ENCODE measurements at places on chromosomes 3 and 15.

- DNase-seq, result no peak
Observed at GRCh38 chr3:175659670-175660350, 800.7 kb downstream of the NAALADL2 start.

DNA sequence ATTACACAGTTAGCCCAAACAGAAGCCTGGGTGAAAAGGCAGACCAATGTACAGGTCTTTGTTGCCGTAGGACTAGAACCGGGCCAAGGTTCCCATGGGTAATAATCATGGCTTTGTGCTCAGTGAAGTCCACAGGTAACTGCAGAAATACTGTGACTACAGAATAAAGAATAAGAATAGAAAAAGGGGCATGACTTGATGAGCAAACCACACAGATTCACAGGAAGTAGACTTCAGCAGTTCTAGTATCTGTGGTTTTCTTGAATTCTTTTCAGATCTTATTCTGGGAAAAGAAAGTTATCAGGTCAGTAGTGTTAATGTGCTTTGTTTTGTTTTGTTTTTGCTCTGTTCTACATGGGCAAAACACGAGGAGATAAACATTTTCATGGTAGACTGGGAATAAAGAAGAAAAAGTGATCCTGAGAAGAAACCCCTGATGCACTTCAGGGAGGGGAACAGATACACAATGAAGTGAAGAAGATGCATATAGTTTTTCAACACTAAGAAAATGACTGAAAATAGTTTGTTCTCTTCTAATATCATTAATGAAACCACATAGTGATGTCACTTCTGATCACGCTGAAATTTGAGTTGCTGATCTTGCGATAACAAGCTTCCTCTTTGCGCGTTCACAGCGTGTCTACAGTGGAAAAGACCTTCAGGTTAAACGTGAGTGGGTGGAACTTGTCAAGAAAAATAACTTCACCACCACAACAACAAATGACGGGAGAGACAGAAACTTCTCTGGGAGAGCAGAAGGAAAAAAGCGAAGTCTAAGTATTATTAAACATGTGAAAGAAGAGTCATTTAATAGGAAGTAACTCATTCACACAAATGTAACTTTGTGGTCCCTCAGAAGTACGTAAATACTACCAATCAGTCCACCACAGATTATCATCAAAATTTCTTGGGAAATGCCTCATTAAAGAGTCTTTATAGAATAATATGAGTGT is 315.8 kb upstream of the SATB1 start:
- peak; percentile 86 for DNase-seq

GRCh38 chr3:114178770-114179368 is at the start of gene DRD3:
Gene DRD3 (minus strand): TSS chr3:114179052. CDS start chr3:114171992, 7,060 bp downstream.
- peak; percentile 12 for DNase-seq

DNA sequence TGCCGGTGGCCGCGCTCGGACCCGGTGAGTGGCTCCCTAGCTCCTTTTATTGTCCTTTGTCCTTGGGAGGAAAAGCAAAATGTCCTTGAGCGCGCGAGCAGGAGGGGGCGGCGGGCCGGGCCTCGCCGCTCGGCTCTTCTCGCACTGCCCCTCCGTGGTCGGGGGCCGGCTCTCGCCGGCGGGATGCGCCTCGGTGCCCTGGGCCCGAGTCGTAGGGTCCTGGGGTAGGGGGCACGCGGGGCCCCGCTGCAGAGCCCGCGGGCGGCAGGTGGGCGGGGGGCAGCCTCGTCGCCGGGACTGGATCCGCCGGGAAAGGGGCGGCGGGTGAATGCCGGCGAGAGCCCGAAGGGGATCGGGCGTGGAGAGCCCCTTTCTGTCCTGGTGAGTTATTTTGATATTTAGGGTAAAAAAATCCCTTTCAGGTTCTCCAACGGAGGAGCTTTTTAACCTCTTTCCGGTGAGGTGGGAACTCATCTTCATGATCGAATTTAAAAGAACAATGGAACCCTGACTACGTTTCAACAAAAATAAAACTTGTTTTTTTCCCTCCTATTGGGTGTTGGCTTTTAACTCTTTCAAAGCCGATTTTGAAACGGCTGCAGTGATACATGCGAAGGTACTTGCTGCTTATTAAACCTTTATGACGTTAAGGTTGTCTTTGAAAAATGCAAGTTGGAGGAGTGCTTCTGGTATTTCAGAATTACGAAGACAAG is 16.8 kb upstream of the CHD2 start:
- DNase-seq, result peak; percentile 16

DNA sequence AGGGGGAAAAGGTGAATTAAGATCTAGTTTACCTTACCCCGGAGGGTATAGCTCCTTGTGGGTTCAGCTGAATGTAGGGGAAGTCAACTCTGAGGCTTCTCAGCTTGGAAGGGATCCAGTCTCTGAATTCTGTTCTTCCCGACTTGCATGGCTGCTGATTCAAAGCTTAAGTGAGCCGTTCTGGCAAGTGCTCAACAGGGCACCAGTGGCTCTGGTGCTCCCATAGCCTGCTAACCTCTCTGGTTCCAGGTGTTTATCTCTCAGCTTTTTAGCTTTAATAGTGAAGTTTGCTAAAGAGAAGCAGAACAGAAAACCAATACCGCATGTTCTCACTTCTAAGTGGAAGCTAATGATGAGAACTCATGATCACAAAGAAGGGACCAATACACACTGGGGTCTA is 46.3 kb upstream of the RBP1 start:
- DNase-seq, result no peak

DNA sequence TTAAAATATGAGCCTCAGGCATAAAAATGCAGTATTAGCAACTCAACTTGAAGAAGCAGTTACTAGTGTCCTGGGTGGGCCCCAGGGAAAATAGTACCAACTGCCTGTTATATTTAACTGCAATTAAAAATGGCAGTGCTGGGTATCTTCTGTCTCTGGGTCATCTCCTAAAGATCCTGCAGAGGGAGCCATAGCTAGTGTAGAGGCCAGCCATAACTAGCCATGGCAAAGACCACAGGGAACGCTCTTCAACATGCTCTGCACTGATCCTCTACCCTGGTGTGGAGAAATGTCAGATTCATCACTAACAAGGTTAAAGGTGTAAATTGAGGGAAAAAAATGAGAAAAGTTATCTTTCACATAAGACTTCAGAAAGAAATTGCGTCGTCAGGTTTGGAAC is 181.3 kb downstream of the SNRPN start:
- no peak for DNase-seq

DNA sequence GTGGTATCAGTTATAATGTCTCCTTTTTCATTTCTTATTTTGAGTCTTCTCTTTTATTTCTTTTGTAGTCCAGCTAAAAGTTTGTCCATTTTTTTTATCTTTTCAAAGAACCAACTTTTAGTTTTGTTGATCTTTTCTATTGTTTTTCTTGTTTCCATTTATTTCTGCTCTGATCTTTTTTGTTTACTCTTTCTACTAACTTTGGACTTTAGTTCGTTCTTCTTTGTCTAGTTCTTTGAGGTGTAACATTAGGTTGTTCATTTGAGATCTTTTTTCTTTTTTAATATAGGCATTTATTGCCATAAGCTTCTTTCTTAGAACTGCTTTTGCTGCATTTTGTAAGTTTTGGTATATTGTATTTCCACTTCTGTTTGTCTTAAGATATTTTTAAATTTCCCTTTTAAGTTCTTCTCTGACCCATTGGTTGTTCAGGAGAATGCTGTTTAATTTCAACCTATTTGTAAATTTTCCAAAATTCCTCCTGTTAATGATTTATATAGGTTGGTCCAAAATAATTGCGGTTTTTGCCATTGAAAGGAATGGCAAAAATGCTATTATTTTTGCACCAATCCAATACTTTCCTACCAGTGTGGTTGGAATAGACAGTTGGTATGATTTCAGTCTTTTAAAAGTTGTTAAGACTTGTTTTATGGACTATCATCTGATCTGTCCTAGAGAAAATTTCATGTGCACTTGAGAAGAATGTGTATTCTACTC is 51.2 kb downstream of the KAT2B start:
- DNase-seq, result no peak

DNA sequence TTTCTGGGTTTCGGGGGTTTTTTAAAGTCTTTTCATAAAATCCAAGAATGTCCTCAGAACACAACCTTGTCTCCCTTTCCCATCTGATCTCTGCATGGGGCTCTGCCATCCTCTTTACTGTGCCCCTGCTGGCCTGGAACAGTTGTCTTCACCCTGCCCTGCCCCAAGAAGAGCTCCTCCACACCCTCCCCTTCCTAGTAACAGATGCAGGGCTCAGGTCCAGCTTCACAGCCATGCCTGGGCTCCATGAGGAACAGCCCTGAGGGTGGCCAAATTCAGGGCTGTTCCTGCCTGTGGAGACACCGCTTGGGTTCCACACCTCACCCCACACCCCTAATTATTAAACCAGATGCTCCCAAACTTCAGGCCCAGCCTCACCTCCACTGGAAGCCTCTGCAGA is 12.9 kb upstream of the ULK3 start:
- no peak for DNase-seq

GRCh38 chr3:13161771-13162535 is 88.7 kb upstream of the IQSEC1 start:
- DNase-seq, result no peak

GRCh38 chr15:48020166-48020565 is 100.6 kb upstream of the SLC24A5 start:
- no peak for DNase-seq

DNA sequence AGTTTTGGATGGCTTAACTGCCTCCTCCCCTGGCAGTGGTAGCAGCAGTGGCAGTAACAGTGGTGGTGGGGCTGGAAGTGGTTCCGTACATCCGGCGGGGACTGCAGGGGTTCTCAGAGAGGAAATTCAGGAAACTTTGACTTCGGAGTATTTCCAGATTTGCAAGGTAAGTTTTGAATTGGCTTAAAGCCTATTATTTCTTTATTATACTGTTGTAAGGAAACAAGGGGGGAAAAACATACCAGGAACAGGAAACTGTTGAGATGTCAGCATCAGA is 1.5 kb downstream of the STXBP5L start:
- peak; percentile 0 for DNase-seq

- no peak for DNase-seq
Observed at GRCh38 chr3:143226678-143227291, 107.2 kb downstream of the CHST2 start.

DNA sequence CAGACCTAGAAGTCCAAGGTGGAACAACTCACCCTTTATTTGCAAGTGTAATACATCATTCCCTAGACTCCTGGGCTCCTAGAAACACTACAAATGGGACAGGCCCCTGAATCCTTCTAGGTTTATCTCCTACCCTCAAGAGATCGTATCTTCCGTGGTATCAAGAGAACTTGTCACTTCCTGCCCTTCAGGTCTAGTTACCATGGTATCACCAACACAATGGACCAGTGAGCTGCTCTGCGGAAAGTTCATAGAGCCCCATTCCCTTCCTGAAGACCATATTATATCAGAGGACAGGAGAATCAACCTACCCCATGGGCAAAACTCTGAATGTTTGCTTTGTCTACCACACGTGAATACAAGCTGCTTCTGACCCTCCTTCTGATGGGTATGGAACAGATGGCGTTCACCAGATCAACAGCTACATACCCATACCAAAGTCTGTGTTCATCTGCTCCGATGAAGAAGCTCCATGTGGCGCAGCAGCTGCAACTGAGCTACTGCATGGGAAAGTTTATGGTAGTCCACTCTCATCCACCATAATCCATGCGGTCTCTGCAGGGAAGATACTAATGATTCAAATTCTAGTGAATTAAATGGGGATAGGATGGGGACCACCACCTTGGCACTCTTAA is 84.6 kb upstream of the KLF13 start:
- no peak for DNase-seq

DNA sequence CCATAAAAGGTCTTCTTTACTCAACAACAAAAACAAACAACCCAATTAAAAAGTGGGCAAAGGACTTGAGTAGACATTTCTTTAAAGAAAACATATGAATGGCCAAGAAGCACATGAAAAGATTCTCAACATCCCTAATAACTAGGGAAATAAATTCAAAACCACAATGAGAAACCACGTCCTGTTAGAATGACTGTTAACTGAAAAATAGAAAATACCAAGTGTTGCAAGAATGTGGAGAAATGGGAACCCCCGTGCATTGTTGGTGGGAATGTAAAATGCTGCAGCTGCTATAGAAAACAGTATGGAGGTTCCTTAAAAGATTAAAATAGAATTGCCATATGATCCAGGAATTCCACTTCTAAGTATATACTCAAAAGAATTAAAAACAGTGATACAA is 34.8 kb downstream of the NMNAT3 start:
- no peak for DNase-seq

DNA sequence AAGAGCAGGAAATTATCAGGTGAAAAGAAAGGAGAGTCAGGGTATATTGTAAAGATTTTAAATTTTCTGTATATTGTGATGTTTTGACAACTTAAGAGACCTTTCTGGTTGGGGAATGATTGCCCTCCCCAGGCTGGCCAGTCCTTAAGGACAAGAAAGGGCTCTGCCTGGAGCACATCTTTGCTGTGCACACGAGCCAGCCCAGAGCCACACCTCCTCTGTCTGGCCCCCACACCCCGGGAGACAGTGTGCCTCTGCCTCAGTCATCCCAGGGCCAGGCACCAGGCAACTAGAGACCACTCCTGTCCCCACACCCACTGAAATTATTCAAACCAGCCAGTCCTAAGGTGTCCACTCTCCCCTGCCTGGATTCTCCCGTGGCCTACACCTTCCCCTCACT is 67.1 kb downstream of the KBTBD12 start:
- no peak for DNase-seq

GRCh38 chr3:170493712-170494182 is 75.1 kb downstream of the CLDN11 start:
- no peak for DNase-seq
